ENCODE measurements at places on chromosomes 7 and 10.

DNA sequence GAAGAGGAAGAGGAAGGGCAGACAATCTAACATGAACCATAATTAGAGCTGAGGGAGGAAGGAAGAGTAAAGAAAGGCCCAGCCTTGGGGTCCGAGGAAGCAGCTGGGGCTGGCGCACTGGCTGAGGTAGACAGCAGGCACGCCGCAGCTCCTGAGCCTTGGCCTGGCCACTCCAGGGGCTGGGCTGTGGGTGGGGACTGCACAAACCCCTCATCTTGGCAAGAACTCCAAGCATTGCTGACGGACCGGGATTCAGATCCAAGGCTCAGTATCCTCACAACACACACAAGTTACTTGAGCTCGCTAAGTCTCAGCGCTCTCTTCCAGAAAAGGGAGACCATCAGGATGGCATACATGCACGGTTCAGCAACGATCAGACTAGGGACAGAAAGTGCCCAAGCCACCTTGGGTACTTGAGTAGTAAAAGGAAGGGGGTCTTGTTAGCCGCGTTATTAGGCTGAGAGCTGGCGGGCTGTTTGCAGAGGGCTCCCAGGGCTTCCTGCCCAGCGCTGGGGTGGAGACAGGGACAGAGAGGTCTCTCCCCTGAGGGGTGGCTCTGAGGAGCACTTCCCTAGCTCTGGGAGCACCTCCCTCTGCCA is 4.5 kb downstream of the TNS3 start:
- no peak for DNase-seq

GRCh38 chr7:101733713-101734475 is 83.5 kb upstream of the CUX1 start:
- DNase-seq, result no peak

GRCh38 chr10:4840151-4840550 is 14.1 kb downstream of the AKR1E2 start:
- DNase-seq, result no peak

DNA sequence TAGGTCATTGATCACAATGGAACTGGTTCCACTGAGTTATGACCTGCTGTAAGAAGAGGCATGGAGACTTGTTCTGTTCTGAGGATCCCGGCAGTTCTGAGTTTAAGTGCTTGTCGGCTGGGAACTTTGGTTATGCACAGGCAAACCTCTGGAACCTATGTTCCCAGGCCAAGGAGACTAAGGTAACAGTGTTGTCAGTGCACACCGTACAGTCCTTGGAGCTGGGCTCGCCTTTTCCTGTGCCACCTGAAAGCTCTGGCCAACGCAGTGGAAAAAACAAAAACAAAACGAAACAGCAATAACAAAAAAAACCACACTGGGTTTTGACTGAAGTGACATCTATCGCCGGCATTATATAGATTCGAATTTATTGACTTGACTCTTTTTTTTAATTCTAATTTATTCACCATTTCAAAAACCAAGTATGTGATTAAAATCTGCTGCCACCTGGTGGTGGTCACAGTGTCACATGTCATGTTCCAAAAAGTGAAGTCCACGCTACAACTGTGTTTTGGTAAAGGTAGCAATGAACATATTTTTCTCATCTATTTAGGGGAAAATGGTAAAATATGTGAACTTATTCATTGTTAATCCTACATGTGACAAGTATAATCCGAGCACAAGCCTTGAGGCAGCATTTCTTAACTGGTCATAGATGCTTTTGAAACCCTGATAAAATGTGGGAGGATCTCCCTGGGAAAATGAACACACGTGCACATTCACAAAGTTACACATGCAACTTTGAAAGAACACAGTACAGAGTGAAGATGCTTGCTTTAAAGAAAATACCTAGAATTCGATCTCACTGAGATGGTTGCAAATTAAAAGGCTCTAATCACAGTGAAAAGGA is 113.8 kb upstream of the PPP2R2D start:
- peak; percentile 6 for DNase-seq

GRCh38 chr10:128859738-128860386 is 607.2 kb upstream of the MGMT start:
- no peak for DNase-seq

GRCh38 chr7:171364-171904 is 20.9 kb upstream of the FAM20C start:
- DNase-seq, result no peak

DNA sequence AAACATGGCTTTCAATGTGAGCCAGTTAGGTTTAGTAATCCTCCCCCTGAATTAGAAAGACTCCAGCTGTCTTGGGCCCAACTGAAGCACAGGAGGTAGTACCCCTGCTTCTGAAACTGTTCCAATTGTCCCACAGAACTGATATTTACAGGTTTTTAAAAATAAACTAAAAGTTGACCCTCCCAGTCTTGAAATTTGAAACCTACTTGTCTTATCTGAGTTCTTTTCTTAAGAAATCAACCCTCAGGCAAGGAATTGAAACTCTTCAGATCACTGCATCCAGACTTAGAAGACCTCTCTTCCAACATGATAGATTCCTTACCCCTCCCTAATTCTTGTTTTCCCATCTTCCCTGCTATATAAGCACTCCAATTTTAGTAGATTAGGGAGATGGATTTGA is 13.3 kb upstream of the ARHGAP21 start:
- no peak for DNase-seq

DNA sequence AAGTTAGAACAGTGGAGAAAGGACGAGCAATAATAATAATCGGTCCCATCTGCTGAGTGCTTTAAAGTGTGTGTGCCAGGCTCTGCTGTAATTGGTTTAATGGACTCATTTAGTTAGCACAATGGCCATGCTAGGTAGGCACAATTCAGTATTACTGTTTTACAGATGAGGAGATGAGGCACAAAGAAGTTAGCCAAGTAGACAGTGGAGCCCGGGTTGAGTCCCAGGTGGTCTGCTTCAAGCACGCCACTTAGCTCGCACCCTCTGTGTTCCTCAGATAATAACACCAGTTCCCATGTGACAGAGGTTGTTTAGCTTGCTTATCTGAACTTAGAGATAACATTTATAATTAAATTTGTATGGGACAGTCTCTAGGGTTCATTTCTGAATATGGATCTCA is 101.6 kb upstream of the GJD4 start:
- DNase-seq, result no peak

GRCh38 chr7:145398758-145399157 is 562.9 kb upstream of the TPK1 start:
- peak; percentile 12 for DNase-seq

All from fibroblast of skin of left biceps (primary cell).